NCI-H2171 treated with DMSO at 0.1 percent for 48 hours (cell line): ENCODE measurements at places on chromosomes 5 and 9.

DNA sequence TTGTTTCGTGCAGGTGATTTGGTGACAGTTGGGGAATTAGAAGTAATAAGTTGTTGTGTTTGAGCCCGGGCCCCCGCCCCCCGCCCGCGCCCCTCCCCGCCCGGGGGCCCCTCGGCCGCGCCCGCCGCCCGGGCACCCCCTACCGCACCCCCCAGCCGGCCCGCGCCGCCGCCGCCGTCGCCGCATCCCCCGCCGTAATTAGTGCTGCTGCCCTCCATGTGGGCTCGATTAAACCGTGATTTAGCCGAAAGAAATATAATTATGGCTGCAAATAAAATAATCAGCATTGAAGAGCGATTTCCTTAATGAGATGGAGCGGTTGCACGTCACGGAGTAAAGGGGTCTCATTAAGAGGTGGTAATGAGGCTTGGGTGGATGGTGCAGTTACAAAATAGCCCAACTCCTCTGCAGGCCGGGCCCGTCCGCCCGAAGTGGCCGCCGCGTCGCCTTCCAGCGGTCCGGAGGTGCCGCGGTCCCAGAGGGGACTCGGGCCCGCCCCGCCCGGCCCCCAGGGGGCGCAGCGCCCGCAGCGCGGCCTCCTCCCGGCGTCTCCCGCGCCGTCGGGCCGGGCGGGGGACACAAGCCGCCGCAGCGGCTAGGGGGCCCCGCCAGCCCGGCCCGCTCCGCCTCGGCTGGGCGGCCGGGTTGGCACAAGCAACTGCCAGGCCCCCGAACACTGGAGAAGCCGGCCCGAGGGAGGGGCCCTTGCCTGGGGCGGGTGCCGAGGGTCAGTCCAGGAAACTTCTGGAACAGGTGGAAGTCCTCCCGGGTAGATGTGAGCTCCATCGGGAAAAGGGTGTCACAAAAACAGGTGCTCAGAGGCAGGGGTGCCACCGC, 6.9 kb upstream of the OTP start:
- DNase-seq = no peak

DNA sequence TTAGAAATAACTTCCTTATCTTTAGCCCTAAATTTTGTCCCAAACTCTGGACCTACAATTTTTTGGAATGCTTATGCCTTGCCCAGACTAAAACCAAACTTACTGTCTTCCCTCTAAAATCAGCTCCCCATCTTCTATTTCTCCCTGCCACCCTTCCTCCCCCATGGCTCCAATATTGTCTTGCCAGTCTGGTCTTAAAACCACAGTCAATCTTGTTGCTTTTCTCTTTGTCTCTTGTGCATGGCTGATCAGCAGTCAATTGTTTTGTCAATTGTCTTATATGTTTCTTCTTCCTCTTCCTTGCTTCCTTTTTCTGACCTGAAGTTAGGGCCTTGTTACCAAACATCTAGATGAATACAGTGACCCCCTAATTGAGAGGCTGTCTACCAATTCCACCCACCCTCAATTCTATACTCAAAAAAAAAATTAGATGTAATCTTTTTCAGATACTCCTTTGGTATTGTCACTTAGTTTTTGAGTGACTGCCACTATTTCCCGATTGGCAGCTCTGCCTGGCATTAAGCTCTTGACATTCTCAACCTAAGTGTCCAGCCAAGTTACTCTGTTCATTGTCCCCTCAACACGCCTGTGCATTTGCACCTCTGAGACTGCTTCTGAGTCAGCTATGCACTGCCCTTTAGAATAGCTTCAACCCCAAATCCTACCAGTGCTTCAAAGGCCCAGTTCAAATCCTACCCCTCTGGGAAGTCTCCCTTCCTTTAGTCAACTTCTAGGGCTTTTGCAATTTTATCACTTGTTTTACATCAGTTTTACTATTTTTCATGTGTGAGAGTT, 2.5 kb downstream of the PDCD1LG2 start:
- DNase-seq = no peak

- DNase-seq = no peak
Observed at GRCh38 chr5:128109138-128109537, 25.6 kb downstream of the SLC12A2 start.

- DNase-seq = no peak
Observed at GRCh38 chr5:76742583-76742982, 26.7 kb downstream of the F2R start.

DNA sequence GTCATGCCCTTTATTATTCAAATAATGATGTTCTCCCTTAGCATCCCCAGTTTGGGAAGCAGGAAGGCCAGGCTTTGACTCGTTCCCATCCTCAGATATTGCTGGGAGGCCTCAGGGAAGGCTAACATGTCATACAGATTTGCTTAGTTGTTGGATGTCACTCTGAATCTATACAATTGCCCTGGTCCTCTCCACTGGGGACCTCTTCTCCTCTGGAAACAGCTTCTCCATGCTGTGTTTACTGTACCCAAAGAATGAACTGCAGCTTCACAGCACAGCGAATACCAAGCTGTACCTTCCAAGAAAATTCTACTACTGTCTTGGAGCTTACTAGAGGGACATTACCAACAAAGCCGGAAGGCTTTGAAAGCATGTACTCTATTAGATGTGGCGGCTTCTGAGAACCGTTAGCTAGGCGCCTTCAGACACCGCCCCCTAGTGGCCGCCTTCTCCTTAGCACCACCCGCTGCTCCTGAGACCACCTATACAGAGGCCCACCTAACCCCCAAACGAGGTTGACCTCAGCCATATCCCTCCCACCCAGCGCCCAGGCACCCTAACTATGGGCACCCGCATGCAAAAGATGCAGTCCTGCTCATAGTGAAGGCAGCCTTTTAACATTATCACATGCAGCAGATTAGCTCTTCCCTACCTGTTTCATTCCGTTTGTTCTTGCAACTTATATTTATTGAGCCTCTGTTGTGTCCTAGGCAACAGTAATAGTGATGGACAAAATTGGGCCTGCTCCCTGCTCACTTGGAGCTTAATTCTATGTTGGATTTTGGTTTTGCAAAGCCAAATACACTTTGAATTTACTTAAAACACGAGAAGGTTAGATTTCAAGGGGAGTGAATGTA, 34.9 kb upstream of the FOXI1 start:
- DNase-seq = no peak

- no peak for DNase-seq
Observed at GRCh38 chr5:171365351-171365750, 22.3 kb upstream of the NPM1 start.

GRCh38 chr5:135599421-135600151, 20.8 kb upstream of the CXCL14 start:
- no peak for DNase-seq
